Kidney glomerular epithelial cell (primary cell): ENCODE measurements at places on chromosomes 2 and 18.

- no peak for DNase-seq
Measured at GRCh38 chr2:105834931-105835330, 90.2 kb downstream of the NCK2 start.

DNA sequence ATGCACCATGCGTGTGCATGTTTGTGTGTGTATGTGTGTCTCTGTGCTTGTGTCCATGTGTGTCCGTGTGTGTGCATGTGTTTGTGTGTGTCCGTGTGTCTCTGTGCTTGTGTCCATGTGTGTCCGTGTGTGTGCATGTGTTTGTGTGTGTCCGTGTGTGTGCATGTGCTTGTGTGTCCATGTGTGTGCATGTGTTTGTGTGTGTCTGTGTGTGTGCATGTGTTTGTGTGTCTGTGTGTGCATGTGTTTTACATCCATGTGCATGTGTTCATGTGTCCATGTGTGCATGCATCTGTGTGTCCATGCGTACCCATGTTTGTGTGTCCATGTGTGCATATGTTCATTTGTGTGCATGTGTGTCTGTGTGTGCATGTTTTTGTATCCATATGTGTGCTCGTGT, 100.5 kb downstream of the LBH start:
- no peak for DNase-seq

DNA sequence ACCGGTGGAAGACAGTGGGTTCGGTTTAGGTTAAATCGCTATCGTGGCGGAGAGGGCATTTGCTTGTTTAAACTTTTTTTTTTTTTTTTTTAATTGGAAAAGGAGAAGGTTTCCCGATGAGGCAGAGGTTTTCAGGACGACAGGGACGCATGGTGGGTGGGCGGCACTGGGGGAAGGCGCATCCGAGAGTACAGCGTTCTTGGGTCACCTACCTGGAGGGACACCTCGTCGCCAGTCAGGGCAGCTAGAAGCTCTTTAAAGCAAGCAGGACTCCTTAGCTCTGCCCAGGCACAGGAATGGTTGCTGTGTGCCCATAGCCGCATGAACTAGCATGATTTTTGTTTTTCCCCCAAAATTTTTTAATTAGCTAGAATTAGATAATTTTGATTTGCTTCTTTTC, 437 bp downstream of the LDLRAD4 start:
- DNase-seq, result no peak

GRCh38 chr2:30421026-30421603, 25.9 kb upstream of the LCLAT1 start:
- DNase-seq, result no peak

GRCh38 chr2:162919111-162919510, 80.5 kb upstream of the KCNH7 start:
- no peak for DNase-seq

GRCh38 chr2:240629968-240630770, 4.9 kb downstream of the GPR35 start:
- no peak for DNase-seq

- no peak for DNase-seq
Measured at GRCh38 chr2:155846259-155846658, 486.3 kb downstream of the NR4A2 start.

GRCh38 chr2:131094463-131095281, 1.4 kb upstream of the FAM168B start:
- no peak for DNase-seq

DNA sequence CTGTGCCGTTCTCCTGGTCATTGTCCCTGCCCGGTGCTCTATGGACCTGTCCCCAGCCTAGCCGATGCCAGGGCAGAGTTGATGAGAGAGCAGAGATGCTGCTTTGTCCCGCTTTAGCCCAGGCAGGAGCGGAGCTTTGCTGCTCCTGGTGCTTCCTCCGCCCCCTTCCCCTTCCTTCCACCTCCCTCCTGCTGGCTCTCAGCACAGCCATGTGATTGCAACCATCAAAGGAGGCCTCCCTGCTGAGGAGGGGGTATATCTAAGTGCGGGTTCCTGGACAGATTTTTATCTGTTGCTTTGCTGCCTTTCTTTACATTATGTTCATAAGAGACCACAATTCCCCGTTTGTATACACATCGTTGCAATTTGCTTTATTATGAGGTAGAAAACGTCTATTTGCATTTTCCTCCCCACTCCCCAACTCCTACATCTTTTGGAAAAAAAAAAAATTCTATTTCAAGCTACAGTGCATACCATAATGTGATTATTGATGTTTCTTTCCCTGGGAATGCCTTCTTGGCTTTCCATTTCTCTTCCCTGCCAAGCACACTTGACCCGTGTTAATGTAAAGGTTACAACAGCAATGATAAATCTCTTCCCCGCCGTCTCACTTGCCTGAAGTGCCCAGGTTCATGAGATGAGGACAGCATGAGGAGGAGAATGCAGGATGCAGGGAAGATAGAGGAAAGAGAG, 25.4 kb downstream of the ALPK2 start:
- DNase-seq, result peak; percentile 77

DNA sequence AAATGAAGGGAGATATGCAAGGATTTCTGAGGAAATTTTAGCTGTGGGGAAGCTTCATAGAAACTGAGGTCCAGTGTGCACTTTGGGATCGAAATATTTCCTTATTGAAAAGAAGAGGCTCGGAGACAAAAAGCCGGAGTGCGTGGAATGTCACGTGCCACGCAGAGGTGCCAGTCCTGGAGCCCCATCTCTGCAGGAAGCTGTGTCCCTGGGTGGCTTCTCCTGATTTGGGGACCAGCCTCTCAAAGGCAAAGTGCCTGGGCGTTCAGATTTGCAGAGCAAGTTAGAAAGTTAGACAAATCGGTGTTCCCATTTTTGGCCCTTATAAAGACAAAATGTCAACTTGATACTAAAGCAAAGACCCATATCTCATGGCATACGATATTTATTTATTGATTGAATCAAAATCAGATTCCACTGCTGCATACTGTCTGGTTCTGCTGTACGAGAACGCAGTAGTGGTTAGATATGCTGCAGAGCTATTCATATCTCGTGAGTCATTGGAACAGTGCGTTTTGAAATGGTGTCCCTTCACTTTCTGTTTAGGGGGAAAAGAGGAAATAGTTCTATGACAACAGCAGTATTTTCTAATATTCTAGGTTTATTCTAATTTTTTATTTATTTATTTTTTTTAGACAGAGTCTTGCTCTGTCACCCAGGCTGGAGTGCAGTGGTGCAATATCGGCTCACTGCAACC, 9.1 kb upstream of the ATG16L1 start:
- no peak for DNase-seq
